T-helper 9 cell (primary cell): ENCODE measurements at places on chromosomes 3 and 15.

GRCh38 chr3:124364317-124365020, 365.8 kb upstream of the UMPS start:
- DNase-seq: no peak

DNA sequence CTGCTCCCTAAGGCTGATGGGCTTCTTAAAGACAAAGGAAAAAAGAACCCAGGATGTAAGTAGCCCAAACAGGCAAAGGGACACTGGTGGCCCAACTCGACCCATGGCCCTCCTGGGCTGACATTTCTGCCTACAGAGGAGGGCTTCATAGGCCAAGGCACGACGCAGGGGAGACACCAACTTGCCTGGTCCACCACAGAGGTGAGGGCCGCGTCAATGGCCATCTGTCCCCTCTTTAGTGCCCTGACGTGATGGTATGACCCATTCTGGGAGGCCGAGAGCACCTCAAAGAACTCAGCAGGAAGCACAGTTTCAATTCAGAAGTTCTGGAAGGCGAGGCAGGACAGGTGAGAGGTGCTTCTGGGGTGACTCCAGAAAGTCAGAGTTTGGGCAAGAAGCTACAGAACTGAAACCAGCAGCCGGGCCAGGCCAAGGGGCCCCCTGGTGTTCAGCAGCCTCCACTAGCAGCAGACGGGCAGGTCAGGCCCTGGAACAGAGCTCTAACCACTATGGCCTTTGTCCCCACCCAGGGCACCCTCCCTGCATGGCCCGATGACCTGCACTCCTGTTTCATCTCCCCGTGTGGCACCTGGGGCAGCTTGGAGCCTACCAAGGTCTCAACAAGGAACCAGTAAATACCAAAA, 45.1 kb downstream of the HMCES start:
- DNase-seq: no peak

DNA sequence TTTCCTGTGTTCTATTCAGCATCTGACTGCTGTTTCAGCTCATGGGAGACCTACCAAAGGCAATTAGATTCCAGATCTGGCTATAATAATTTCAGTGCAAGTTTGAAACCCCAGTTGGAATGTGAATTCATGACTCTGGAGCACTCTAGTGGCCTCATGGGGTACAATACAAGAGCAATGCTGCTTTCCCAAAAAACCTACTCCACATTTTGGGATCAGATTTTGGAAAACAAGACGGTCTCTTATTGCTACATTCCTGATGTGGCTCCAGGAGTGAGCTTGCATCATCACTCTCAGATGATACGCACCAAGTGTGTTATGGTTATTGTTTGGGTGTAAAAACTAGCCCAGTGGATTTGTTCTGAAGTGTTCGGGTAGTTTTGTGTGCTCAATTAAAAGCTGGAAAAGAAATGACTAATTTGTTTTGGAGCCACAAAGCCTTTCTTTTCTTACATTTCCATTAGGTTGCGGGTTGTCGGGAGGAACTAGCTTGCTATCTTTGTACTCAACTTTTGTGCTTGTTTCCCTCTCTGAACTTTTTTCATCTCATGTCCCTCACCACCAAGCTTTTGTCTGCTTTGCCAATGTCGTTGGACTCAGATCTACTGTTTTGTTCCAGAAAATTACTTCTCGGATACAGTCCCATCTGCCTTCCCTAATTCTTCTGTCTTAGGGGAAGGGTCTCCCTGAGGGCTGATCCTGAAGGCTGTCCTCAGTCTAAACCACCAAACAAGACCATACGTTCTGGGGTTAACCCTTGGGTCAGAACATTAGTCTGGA, 272.1 kb downstream of the BBX start:
- no peak for DNase-seq

DNA sequence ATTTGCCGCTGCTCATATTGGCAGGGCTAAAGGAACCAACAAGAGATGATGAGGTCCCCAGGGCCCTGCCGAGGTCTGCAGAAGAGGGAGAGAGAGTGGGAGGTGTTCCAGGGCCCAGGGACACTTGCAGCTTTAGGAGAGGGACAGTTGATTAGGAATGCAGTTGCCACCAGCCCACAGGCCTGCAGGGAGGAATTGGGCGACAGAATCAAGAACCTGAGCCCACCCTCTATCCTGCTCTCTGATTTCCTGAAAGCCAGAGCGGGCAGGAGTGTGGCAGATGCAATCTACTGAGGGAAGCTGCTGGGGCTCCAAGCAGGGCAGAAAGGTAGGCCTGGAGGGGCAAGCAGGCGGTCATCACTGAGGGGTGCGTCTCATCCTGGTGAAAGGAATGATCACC, 12.1 kb upstream of the PRR23E start:
- DNase-seq: no peak

- DNase-seq: no peak
Measured at GRCh38 chr3:104510131-104510849, 856.4 kb upstream of the ALCAM start.

DNA sequence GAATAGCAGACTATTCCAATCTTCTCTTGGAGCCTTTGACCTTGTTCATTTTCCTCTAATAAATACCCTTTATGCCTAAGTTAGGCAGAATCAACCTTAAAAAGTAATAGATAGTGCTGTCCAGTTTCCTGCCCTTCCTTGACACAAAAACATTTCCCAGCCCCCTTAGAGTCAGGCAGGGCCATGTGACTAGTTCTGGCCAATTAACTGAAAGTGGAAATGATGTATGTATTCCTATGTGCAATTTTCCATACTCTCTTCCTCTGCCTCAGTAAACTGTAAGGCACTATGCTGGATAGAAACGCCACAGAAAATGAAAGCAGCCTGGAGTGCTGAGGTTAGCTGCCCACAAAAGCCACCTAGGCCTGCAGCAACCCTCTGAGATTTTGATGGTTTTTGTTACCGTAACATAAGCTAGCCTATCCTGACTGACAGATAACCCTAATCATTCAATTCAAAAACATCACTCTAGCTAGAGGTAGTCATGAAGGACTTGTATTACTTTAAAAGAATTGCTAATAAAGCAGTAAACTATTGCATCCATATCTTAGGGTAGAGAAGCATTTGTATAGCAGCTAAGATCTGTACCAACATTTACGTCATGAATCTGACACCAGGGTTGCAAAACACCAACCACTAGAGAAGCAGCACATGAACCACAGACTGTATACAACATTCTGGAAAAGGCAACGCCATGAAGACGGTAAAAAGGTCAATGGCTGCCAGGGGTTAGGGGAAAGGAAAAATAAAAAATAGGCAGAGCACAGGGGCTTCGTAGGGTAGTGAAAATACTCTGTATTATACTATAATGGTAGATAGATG, 112.9 kb downstream of the ULK4 start:
- no peak for DNase-seq

DNA sequence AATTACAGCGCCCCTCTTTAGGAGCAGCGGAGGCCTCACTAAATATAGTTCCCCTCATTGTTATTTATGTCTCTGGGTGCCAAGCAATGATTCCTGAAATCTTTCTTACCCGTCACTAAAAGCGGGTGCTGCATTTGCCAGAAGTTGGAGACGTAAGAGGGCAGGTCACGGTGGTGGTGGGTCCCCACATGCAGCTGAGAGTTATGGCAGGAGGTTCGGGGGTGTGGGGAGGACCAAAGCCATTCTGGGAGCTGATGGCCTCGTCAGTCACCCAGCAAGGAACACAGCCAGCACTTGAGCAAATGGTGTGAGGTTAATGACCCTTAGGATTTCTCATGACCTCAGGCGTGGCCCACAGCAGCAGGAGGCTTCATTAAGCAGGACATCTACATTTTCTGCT, 129.2 kb downstream of the RAB11A start:
- no peak for DNase-seq

GRCh38 chr3:186152889-186153292, 44.0 kb upstream of the ETV5 start:
- DNase-seq: no peak
